AML-193 (cell line): ENCODE measurements at places on chromosomes 4 and X.

- DNase-seq = no peak
Observed at GRCh38 chr4:43567644-43568043, 675.1 kb downstream of the GRXCR1 start.

DNA sequence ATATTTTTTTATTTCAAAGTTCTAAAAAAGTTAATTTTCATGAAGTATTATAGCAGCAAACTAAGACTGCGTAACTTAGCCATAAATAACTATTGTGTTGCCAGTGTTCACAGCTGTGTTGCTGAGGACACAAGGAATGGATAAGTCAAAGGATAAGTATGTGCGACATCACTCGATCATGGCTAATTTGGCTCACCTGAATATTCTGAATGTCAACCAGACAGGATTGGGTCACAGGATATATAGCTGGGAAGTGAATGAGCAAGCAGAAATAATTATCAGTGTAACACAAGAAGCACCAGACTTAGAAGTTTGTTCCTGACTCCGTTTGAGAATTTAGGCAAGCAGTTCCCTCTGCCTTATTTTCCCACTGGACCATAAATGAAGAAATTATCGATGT, 33.9 kb downstream of the PRDM8 start:
- no peak for DNase-seq

GRCh38 chr4:181166742-181167399, 1076.3 kb upstream of the TENM3 start:
- DNase-seq = no peak

GRCh38 chr4:8245884-8246833, 23.4 kb upstream of the HTRA3 start:
- DNase-seq = no peak

DNA sequence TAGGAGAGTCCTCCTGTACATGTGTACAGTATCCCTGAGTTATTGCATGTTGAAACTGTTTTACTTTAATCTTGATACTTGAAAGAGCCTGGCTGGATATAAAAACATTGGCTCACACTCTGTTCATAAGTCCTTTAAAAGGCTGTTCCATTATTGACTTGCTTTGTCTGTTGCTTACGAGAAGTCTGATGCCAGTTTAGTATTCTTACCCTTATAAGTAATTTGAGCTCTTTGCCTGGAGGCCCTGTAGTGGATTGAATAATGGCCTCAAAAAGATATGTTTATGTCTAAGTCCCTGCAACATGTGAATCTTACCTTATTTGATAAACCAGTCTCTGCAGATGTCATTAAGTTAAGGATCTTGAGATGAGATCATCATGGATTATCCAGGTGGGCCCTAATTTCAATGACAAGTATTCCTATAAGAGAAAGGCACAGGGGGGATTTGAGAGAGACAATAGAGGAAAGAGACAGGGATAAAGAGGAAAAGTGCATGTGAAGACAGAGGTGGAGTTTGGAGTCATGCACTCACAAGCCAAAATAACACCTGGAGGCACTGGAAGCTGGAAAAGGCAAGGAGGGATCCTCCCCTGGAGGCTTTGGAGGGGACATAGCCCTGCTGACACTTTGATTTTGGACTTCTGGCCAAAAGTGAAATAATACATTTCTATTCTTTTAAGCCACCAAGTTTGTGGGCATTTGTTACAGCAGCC, 98.1 kb downstream of the IRF2 start:
- DNase-seq = no peak

DNA sequence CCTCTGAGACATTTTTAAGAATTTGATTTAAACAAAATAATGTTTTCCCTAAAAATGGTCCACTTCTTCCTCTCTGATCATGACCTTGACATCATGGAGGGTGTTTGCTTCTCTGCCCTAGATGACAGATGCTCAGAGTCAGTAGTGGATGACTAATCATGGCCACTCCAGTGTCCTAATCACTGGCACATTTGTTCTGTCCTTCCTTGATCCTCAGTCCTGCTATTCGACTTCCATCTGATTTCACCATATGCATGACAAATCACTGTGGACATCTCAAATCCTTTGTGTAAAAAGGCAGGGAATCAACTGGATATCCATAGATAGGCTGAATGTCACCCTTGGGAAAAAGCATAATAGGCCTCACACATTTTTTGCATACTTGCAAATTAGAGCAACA, 9.0 kb downstream of the CRMP1 start:
- no peak for DNase-seq

- DNase-seq = no peak
Observed at GRCh38 chr4:20393486-20394100, 141.9 kb downstream of the SLIT2 start.

GRCh38 chr4:164606478-164606877, 147.5 kb upstream of the SMIM31 start:
- no peak for DNase-seq

DNA sequence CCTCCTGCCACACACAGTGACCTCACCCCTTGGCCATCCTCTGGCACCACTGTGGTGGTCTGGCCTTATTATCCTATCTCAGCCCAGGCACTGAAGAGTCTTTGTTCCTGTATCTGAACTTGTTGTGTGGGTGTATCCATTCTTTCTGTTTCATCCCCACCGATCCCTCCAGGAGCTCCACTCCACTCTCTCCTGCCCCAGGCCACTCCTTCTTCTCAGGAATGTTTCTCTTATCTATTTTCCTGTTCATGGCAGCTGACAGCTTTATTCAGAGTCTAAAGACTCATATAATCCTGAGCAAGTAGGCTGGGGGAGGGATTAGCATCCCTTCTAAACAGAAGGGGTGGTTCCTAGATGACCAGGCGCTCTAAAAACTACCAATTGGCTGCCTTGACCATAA, 150.0 kb downstream of the ANAPC10 start:
- no peak for DNase-seq

- DNase-seq = no peak
Observed at GRCh38 chr4:186958726-186959350, 235.2 kb upstream of the FAT1 start.

DNA sequence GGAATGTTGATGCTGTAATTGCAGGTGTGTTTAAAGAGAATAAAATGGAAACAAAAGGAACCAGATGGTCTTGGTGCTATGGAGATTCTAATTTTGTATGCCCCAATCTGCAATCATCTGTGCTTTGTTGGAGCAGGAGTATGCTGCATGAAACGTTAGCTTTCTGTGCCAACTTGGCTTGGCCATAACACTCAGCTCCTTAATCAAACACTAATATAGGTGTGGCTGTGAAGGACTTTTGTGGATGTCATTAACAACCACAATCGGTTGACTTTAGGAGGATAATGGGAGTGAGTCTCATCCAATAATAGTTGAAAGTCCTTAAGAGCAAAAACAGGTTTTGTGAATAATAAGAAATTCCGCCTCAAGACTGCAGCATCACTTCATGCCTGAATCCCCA, 399.2 kb downstream of the NLGN4X start:
- DNase-seq = no peak

GRCh38 chr4:52813546-52813945, 48.6 kb upstream of the RASL11B start:
- DNase-seq = no peak

DNA sequence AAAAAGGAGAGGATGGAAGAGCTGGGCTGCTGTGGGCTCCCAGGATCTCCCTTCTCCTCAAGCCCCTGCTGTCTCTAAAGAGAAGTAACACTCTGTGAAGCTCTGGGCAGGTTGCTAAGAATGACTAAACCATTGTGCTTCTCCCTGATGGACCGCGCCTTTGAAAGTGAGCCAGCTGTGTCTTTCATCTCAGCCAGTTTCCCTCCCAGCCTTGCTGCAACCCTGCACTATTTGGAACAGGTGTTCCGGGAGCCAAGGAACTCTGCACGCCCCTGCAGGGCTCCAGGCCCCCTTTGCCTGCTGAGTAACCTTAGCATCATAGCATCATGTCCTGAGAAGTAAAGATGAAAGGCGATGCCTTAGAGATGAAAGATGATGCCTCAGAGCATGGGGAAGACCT, 39.7 kb downstream of the SMIM20 start:
- no peak for DNase-seq

- peak; percentile 83 for DNase-seq
Observed at GRCh38 chr4:151407466-151408379, 1.3 kb upstream of the FHIP1A start.

GRCh38 chr4:13940921-13941320, 313.4 kb upstream of the BOD1L1 start:
- DNase-seq = no peak

- no peak for DNase-seq
Observed at GRCh38 chr4:1274871-1275270, 14.8 kb upstream of the MAEA start.

DNA sequence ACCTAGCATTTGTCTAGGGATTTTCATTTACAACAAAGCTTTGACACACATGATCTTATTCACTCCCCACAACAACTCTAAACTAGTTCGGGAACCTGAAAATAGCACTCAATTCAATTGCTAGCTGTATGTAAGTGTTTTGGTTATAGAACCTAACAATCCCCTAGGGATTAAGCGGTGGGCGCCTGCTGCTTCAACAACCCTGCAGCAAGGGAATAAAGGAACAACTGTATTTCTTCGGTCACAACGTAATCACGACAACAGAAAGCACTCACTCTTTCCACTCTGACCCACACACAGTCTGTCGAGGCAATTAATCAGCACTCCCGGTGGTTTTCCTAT, 674 bp upstream of the DIAPH2 start:
- DNase-seq = no peak

GRCh38 chr4:74623041-74623440, 171.3 kb downstream of the BTC start:
- DNase-seq = peak; percentile 72

- no peak for DNase-seq
Observed at GRCh38 chr4:139665079-139665689, 435 bp upstream of the MGST2 start.

DNA sequence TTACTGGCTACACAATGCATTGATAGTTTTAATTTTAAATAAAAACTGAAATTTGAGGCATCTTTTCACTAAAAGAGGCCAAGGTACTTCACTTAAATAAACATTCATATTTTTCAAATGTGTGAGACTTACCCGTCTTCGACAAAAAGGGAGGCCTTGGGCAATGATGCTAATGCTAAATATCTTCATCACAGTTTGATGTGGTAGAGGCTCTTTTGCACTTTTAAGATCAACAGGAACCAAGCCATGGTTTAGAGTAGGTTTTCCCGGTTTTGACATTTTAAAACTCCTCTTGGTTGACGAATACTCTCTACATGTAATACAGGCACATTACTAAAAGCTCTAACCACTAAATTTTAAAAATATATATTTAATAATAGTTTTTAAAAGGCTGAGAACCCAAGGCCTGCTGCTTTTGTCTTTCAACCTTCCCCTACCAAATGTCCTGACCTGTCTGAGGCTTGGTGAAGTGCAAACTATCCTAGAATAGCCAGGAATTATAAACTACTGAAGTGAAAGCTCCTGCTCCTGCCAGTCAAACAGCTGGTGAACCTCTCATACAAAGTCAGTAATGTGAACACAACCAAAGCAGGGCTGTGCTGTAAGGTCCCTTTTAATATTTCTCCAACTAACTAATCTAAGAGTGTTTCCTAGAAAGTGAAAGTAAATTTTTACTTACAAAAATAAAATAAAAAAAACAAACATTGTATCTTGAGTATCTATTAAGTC, 153.7 kb downstream of the FBXW7 start:
- DNase-seq = no peak

GRCh38 chr4:112425823-112426222, 90.2 kb downstream of the NEUROG2 start:
- no peak for DNase-seq

DNA sequence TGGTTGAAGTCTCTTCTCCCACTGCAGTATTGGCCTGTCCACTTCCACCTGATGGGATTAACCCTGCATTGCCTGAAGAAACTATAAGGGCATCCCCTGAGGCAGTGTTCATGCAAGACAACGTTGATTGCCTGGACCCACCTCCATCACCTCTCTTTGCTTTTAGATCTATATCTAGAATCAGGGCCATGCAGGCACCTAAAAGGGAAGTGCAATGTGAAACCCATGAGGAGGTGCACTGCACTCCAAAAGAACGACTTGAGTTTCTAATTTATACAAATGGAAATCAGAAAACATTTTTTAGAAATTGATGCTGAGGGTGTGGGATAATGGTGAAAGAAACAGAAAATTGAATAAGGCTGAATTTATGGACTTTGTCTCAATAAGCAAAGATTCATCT, 694.4 kb downstream of the TRAM1L1 start:
- no peak for DNase-seq

DNA sequence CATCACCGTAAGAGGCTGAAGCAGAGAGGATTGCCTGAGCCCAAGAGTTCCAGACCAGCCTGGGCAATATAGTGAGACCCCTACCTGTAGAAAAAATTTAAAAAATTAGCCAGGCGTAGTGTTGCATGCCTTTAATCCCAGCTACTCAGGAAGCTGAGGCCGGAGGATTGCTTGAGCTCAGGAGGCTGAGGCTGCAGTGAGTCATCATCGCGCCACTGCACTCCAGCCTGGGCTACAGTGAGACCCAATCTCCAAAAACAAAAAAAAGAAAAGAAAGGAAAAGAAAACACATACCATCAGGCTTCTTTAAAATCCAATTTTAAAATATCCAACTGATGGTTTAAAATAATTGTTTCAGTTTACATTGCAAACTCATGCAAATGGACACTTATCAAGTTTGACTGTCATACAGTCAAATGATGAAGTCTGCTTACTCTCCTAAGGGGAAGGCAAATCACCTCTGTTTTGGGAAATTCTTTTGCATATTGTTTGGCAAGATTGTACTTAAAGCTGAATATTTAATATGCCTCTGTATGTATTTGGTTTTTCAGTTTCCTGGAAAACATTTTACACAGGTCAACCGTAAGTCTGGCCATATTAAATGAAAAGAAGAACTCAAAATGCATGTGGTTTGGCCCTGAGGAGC, 23.7 kb upstream of the TENM3 start:
- DNase-seq = no peak

DNA sequence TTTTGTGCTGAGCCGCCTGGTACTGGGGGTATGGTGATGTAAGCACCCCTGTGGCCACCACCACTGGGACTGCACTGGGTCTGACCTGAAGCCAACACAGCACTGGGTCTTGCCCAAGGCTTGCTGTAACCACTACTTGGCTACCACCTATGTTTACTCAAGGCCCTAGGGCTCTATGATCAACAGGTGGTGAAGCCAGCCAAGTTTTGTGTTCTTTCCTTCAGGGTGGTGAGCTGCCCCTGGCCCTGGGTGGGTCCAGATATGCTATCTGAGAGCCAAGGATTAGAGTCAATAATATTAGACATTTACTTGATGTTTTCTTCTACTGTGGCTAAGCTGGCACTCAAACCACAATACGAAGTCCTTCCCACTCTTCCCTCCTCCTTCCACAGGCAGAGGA, 55.1 kb upstream of the PAGE4 start:
- DNase-seq = no peak

GRCh38 chr4:79177388-79177787, 148.5 kb downstream of the NAA11 start:
- DNase-seq = no peak

GRCh38 chr4:24656906-24657305, 72.6 kb upstream of the DHX15 start:
- no peak for DNase-seq

GRCh38 chr4:57777876-57778275, 667.7 kb upstream of the IGFBP7 start:
- DNase-seq = no peak
